ELF-1 (cell line): ENCODE measurements at places on chromosomes 1 and 21.

- DNase-seq, result no peak
Observed at GRCh38 chr1:150931773-150932172, 5.6 kb downstream of the SETDB1 start.

DNA sequence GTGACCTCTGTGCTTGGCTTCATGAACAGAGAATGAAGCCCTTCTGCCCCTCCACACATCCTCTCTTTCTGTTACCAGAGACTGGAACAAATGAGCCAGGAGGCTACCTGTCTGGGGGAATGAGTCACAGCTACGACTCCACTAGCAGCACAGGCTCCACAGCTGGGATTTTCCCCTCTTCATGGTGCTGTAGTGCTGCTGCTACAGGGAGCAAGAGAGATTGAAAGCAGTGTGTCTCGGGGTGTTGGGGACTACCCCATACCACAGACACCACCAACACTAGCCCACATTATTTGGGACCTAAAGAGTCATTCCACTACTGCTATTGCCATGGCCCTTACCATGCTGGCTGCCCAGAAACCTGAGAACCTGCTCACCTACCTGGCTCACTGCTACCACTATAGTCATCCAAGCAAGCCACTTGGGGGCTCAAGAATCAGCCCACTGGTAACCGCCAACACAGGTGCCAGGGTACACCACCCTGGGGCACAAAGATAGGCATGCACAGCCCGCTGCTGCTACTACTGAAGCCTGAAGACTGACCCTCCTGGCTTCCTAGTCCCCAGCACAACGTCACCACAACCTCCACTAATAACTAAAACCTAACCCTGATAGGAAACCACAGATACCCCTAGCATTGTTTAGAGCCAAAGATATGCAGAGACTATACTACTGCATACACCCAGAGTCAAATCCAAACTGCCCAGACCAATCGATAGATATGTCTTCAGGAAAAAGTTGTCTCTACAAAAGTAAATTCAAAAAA, 17.7 kb downstream of the CD1E start:
- no peak for DNase-seq

DNA sequence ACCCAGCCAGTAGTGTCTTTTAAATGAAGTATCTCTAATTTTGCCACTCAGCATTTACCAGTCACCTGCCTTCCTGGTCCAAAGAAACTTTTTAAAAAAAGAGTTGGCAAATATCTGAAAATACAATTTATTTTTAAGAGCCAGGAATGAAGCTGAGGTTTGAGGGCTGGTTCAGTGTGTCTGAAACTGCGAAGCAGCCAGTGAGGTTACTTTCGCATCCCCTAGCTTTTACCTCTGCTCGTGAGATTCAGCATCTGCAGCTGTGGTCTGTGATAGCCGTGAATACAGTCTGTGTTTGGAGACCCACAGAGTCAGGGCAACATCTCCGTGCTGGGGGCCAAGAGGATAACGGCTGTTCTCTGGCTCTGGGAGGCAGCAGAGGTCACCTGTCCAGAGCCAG, 21.3 kb upstream of the KCNAB2 start:
- no peak for DNase-seq

DNA sequence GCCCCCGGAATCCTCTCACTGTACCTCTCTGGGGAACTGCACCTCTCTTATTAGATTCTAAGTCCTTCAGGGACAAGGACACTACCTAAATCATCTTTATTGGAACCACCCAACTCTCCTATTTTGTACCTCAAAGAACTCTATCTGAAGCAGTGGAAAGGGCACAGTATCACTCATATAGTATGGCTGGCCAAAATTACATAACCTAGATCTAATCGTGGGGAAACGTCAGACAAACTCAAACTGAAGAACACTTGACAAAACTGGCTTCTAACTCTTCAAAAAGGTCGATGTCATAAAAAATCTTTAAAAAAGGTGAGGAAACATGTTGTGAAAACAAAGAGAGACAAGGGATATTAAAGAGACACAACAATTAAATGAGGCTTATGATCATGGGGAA, 210.0 kb downstream of the SLC45A1 start:
- no peak for DNase-seq

DNA sequence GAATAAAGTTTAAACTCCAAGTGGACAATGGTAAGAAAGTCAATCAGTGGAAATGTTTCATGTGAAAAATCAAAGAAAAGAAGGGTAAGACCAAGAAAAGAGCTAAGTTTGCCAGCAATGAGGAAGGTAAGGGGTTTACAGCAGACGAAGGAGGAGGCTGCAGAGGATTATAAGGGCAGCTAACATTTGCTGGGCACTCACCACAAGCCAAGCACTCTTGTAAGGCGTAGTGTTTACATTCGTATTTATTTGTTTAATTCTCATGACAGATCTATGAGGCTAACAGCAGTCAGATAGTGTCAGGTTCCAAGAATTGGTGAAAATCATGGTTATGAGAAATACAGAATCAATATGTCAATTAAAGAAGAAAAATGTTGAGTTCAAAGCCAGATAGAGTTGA, 75.2 kb upstream of the NGF start:
- no peak for DNase-seq

GRCh38 chr21:45844181-45844580, 137.4 kb upstream of the COL6A1 start:
- no peak for DNase-seq

DNA sequence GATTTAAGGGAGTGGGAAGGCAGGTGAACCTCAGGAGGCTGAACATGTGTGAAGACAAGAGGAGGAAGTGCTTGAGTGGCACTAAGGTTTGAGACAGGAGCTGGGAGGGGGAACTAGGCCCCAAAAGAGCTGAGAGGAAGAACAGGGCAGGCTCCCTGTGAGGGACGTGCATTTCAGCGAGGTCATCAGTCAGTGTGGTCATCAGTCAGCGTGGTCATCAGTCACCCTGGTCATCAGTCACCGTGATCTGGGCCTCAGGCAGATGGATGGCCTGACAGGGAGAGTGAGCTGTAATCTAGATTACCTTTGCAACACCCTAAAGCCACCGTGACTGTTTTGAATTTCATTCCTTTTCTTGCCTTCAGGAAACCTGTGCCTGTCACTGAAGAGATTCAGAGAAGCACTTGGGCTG, 29.1 kb downstream of the VTCN1 start:
- peak; percentile 97 for DNase-seq

DNA sequence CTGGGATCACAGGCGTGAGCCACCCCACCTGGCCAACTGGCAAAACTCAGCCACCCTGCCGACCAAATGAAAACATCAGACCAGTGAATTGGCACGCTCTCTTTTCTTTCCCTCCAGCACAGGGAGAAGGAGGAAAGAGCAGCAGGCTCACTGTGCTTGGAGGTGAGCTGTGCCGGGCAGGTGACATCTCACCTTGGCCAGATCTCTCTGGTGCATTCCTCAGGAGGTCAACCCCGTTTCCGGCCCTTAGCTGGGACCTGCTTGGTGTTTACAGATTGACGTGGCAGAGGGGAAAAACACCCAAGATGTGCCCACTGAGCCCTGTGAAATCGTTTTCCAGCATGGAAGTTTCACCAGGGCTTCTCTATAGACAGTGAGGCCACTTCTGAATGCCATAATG, 45.1 kb downstream of the TMEM51 start:
- no peak for DNase-seq

DNA sequence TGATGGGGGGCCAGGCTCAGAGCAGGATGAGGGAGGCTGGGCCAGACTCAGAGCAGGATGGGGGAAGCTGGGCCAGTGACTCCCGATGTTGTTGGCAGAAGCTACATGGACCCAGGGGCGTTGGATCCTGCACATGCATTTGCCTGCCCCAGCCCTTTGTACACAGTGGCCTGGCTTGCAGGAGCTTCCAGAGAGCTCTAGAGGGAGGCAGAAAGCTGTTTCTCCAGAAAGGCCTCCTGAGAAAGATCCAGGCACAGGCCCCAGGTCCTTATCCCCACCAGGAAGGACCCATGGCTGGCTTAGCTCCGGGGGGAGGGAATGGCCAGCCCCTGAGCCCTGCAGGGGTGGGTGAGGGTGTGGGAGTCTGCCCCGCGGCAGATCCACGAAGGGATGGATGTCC, 106.6 kb upstream of the ACTRT2 start:
- DNase-seq, result peak; percentile 47

DNA sequence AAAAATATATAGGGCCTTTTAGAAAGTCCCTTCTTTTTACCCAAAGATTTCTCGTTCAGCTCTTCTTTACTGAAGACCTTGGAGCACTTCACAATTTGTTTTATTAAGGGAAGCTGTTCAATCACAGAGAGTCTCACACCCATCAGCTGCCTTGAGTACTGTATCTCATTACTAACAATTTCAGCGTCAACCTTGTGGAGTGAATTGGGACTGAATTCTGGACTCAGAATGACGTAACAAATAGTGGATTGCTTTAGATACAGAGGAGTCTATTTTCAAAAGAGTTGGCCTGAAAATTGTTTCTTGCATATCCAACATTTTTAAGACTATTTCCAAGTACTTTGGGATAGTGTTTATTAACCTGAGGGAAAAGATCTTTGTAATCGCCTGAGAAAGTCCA, 7.9 kb downstream of the MAP10 start:
- DNase-seq, result no peak

GRCh38 chr1:36594023-36594422, 111.3 kb upstream of the CSF3R start:
- no peak for DNase-seq

DNA sequence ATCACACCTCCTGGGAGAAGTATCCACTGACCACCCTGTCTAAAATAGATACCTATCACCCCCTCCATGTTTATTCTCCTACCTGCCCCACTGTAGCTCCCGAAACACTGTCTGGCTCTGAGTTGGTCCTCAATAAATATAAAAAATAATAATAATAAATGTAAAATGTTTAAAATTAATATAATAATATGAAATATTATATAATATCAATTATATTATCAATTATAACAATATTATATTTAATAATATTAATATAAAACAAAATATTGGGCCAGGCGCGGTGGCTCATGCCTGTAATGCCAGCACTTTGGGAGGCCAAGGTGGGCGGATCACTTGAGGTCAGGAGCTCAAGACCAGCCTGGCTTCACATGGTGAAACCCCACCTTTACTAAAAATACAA, 52.3 kb upstream of the TIAM1 start:
- DNase-seq, result no peak

GRCh38 chr1:111604931-111605330, 14.7 kb upstream of the RAP1A start:
- DNase-seq, result no peak

DNA sequence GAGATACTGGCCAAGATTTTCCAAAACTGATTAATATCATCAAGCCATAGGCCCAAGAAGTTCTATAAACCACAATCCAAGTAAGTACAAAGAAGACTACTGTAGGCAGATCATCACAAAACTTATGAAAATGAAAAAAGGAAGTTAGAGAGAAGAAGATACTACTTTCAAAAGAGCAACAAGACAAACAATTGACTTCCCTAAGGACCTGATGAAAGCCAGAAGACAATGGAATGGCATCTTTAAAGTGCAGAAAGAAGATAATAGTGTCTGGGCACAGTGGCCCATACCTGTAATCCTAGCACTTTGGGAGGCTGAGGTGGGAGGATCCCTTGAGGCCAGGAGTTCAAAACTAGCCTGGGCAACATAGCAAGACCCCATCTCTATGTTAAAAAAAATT, 243.1 kb downstream of the PRDM2 start:
- DNase-seq, result no peak

GRCh38 chr1:15870421-15870820, 22.9 kb downstream of the SPEN start:
- DNase-seq, result no peak

- DNase-seq, result no peak
Observed at GRCh38 chr1:53276153-53276901, 38.0 kb upstream of the MAGOH start.

- no peak for DNase-seq
Observed at GRCh38 chr1:239854922-239855321, 236.8 kb upstream of the FMN2 start.

DNA sequence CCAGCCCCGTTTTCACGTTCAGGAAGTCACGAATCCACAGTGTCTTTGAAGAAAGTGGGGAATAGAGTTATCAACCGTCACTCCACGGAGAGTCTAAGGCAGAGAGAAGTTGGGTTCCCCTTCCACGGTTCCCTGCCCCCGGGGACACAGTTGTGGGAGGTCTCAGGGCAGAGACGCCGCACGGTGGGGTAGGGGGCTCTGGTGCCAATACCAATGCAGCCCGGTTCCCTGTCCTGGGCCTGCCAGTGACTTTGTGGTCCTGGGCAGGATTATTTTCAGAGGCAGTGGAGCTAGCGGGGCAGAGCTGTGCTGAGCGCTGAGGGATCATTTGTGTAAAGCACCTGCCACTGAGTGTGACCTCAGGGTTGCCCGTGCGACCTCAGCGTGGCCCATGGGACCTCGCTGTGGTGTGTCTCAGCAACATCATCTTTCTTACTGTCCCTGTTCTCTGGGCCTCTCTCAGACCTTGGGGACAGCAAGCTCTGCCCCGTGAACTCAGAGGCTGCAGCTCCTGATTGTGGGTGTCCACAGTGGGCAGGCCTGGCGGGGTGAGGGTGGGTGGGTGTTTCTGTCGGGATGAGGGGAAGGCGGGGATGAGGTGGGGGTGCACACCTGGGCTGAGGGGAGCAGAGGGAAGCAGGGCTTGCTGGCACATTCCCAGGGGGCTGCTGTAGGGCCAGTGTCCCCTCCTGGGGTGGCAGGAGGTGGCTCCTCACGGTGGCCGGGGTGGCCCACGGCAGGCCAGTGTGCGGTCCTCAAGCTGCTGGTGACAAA, 65.2 kb downstream of the AGPAT3 start:
- DNase-seq, result no peak

- DNase-seq, result no peak
Observed at GRCh38 chr1:40712405-40712944, 21.0 kb downstream of the NFYC start.

DNA sequence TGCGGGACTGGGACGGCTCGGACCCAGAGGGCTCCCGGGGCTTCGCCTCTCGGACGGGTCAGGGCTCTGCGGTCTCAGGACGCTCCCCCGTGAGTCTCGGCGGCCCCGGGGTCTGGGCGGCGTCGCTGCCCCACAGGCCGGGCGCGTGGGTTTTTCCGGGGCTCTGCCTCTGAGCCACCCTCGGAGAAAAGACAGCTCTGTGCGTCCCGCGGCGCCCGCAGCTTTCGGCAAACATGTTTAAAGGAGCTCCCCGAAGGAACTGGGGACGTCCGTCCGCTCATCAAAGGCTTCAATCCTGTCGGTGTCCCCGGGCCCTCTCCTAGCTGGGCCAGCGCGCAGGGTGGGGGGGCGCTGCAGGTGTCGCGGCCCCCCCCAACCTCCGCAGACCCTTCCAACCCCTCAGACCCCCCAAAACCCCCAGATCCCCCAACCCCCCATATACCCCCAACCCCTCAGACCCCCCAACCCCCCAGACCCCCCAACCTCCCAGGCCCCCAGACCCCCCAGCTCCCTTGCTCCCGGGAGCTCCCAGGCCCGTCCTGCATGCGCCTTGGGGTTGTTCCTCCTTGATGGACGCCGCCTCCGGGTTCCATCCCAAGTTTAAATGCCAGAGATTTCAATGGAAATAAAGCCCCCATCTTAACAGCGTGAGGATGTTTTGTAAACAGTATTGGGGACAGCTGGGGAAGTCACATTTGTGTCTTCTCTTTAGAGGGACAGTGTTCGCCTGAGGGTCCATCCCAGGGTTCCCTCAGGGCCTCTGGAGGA, 996 bp upstream of the C1orf159 start:
- no peak for DNase-seq

DNA sequence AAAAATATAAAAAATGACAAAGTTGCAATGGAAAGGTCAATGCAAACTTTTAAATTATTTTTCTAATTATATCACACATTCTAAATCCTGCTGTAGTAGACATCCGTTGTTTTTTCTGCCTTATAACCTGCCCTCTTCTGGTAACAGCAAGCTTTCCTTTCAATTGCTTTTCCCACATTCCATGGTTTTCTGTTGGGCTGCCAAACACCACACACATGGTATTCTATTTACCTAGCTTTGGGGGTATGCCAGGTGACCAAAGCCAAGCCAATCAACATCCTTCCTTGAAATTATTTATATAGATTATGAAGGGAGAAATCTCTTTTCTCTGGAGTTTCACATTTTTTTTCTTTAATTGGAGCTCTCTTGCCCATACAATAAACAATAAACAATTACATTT, 3.4 kb upstream of the LAMC1 start:
- DNase-seq, result no peak
